ENCODE measurements at places on chromosomes 16 and 17. TPM values are rescaled to one million over a fixed set of nuclear protein-coding genes. Genes with fewer than 3 reads are reported as not detected.

Gene SLC9A5
- 3.4 TPM for total RNA-seq

Gene KRT27
- total RNA-seq, result not detected

DNA sequence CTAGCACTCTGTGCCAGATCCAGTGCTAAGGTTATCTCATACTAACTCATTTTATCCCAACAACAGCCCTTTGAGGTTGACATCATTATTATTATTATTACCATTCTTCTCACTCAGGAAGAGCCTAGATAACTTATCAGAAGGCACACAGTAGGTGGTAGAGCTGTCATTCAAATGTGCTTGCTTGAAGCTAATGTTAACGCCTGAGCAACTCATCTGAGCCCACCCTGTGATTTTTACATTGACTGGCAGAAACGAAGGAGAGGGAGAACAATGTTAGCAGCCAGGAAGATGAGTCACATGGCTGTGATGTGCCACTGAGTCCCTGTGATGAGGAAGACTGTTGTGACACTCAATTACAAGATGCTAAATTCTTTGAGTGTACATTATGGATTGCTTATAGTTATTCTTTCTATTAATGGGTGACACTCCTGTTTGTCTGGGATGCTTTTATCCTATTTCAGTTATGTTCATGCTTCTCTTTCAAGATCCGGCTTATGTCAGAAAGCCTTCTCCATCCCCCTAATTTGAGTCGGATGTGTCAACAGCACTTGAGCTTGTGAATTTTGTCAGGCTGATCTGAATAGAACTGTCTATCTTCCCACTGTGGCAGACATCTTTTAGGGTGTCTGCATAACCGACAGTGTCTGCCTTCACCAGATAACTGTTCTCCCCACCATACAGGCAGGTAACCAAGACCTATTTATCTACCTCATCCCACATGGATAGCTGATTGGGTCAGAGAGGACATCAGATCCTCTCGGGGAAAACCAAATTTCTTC lies 426.4 kb downstream of the CA10 start:
- DNase-seq, result no peak

DNA sequence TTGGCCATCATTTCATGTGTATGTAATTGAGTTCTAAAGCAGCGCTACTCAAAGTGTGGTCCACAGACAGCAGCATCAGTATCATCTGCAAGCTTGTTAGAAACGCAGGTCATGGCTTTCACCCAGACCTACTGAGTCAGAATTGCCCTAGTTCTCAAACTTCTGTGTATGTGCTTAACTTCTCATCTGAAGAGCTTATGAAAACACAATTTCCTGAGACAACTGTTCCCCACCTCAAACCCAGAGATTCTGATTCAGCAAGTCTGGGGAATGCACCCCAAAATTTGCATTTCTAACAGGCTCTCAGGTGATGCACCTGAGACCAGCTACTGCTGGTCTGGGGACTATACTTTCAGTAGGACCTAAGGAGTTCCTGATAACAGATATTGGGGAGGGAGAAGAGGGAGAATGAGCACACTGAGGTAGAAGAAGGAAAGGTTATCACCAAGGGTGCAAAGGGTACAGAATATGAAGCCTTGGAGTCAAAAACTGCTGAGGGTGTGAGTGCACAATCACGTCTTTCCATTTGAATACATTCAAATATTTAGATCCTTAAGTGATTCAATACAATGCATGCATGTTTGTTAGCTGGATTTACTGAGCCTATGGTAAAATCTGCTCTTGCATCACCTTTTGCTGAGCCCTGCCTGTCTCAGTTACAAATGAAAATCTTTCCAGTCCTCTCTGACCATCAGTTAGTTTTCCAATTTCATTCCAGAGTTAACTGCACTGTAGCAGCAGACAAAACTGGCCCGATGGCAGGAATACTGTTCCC lies 29.2 kb upstream of the SKAP1 start:
- DNase-seq, result no peak

Gene SLC35B1
- total RNA-seq, result 72.2 TPM

- DNase-seq, result peak; percentile 70
Measured at GRCh38 chr17:31008374-31009041, 37.7 kb downstream of the RNF135 start.

- DNase-seq, result no peak
Measured at GRCh38 chr17:61728297-61728836, 135.0 kb downstream of the BRIP1 start.

Gene CORO1A
- 1.6 TPM for total RNA-seq

- DNase-seq, result no peak
Measured at GRCh38 chr17:18163547-18163946, 20.1 kb upstream of the ALKBH5 start.

Gene ZNF469
- 0.05 TPM for total RNA-seq

Gene SHISA9
- 3.7 TPM for total RNA-seq

Gene ATP2A1
- 2.7 TPM for total RNA-seq

Gene PARD6A
- 6.4 TPM for total RNA-seq

DNA sequence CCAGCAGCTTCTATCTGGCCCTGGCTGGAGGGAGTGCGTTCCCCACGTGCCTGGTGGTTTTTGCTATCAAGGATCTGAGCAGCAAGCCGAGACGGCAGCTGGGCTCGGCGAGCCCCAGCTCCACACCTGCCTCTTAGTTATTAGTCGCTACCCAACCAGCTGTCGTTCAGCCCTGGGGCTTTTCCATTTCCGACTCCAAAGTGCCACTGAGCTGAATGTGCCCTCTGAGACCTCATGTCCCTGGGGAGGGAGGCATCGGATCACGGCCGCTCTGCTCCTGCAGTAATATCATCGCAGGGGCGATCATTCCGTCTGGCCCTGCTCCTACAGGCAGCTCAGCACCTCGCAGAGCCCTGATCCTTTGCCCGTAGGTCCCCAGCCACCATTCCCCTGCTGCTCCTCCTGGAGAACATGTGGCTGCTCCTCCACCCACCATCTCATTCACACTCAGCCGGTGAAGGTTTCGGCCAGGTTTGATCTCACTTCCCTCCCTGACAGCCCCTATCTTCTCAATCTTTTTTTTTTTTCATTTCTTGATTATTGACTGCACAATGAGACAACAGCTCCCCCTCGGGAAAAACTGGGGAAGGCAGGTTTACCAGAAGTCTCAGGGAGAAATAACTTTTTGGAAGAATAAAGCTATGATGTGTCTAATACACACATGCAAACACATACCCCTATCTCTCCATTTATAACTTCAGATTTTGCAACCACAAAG lies 86.7 kb downstream of the ZFHX3 start:
- DNase-seq, result no peak

- DNase-seq, result no peak
Measured at GRCh38 chr16:85276721-85277120, 164.4 kb upstream of the CIBAR2 start.

- no peak for DNase-seq
Measured at GRCh38 chr16:47777220-47777619, 316.1 kb downstream of the PHKB start.

DNA sequence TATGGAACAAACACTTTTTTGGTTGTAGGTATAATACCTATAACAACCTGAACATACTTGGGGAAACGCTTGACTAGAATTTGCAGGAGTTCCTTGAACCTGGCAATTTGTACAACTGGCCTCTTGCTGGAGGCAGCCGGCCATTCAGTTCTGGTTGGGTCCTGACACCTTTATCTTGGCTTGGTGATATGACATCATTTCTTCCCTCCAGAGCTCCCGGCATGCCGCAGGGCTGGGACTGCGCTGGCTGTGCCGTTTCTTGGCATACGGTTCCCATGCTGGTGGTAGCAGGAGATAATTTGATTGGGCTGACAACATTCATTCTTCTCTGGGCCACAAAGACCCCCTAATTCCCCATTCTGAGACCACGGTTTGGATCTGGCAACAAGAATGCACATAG lies 87.5 kb downstream of the ASIC2 start:
- DNase-seq, result no peak

- no peak for DNase-seq
Measured at GRCh38 chr16:66294507-66294906, 72.0 kb upstream of the CDH5 start.

Gene IL17C
- total RNA-seq, result 0.29 TPM

DNA sequence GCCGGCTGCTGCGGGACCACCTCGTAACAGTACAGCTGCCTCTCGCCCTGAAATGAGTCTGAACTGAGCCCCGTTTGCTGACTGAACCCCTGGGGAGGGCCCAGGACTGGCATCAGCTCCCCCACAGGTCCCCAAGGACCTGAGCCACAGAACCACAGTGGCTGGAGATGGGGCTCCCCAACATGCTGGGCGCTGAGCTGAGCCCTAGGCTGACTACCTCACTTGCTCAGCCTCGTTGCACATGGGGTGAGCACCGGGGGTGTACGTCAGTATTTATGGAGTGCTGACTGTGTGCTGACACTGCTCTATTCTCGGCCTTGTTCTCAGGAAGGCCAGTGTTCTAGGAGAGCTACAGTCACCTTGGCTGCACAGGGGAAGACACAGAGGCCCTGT lies 6.6 kb upstream of the VASN start:
- no peak for DNase-seq

DNA sequence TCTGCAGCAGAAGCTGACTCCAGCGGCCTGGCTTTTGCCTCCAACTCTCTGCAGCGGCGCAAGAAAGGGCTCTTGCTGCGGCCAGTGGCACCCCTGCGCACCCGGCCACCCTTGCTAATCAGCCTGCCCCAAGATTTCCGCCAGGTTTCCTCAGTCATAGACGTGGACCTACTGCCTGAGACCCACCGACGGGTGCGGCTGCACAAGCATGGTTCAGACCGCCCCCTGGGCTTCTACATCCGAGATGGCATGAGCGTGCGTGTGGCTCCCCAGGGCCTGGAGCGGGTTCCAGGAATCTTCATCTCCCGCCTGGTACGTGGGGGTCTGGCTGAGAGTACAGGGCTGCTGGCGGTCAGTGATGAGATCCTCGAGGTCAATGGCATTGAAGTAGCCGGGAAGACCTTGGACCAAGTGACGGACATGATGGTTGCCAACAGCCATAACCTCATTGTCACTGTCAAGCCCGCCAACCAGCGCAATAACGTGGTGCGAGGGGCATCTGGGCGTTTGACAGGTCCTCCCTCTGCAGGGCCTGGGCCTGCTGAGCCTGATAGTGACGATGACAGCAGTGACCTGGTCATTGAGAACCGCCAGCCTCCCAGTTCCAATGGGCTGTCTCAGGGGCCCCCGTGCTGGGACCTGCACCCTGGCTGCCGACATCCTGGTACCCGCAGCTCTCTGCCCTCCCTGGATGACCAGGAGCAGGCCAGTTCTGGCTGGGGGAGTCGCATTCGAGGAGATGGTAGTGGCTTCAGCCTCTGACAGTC lies 1.3 kb downstream of the PARD6A start:
- no peak for DNase-seq

Gene MT1G
- total RNA-seq, result 2.9 TPM

Gene UTS2R
- 0.22 TPM for total RNA-seq

GRCh38 chr17:67165201-67165600 lies 79.8 kb downstream of the HELZ start:
- no peak for DNase-seq
